ENCODE measurements at places on chromosomes 2 and 18.

- DNase-seq = peak; percentile 64
Observed at GRCh38 chr2:99489063-99489760, 605 bp downstream of the REV1 start.

DNA sequence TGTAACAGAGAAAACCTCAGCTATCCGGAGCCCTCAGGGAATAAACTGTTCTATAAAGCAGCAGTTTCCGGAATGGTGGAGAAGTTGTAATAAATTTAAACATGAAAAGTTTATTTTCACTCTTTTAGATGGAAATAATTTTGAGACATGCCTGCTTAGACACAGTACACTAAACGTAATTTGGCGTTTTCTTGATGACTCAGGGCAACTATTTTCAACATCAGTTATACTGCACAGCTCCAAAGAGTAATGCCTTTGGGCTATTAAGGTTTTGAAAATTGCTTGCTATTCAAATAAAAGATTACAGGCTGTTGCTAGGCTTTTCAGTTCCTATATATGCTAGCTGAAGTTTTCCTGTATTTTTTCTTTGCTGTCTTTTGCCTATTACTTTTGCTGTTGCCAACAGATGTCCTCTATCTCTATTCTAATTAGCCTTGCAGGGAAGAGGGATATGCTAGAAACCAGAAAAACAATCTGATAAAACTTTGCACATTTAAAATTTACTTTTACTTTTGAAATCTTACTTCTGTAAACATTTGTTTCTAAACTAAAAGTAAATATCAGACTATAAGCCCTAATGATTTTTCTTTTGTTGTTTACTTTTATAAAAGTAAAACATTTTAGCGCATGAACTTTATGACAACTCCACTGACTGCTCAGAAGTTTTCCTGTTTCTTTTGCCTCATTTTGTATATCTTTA lies 113.4 kb upstream of the WDSUB1 start:
- no peak for DNase-seq

GRCh38 chr2:23801396-23801795 lies 125.5 kb downstream of the ATAD2B start:
- DNase-seq = no peak

DNA sequence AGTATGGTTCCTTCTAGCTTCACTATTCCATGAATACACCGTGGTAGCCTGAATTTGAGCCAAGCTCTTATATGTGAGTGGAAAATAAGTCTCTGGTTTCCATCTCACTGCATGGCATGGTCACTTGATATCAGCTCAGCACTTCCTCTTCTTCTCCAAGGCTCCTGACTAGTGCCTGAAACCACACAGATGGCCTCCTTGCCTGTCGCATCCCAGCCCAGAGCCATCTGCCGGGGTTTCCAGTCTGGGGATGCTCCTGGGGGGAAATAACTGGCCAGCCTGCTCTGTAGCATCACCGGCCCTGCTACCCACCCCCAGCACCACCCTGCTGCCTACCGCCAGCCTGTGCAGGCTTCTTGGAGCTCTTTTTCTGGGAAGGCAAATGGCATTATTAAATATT lies 7.7 kb upstream of the MARCHF4 start:
- no peak for DNase-seq

GRCh38 chr2:237858294-237859081 lies 935 bp upstream of the RAMP1 start:
- peak; percentile 63 for DNase-seq

DNA sequence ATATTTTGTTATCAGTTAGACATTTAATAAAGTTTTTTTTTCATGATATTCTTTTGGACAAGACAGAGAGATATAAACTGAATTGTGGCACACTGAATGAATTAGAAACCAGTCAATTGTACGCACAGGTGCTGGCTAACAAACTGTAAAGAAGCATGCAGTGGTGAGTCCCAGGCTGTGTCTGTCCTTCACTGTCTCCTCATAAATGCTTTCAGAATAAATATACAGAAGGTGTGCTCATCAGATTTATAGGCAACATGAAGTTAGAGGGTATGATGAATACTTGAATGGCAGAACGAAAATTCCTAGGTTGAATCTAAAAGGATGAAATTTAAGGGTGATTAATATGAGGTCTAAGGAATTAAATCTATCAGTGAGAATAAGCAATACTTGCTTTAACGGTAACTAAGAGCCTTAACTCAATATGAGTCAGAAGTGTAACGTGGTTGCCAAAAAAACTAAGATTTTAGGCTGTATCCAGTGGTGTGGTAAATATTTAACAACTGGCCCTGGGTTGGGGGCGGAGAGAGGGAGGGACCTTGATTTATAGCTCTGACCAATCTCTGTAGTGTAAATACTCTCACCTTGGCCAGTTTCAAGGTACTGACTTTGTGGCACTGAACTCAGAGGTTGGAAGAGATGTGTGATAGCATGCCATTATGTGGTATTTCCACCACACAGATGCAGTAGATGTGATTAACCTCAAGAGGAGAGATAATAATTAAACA lies 41.9 kb upstream of the AAK1 start:
- DNase-seq = no peak

DNA sequence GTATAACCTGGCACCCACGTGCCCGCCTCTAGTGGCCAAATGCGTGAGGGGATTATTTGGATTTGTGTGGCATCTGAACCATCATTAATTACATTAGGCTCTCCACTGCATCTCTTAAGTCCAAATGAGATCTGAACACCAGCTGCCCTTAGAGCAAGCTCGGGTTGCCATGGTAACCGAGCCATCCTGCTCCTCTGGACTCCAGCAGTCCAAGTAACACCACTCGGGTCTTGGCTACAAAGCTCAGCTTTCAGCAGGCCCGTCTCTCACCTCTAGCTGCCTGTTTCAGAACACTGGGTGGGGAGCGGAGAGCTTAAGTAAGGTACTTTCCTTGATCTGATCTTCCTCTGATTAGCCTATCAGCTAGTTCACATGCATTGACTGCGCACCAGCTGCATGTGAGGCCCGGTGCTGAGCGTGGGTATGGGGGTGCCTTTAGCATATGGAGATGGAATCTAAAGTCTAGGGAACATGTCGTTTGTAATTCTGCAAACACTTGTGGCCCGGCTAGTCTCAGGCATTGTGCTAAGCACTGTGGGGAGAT lies 14.1 kb upstream of the CYS1 start:
- no peak for DNase-seq

DNA sequence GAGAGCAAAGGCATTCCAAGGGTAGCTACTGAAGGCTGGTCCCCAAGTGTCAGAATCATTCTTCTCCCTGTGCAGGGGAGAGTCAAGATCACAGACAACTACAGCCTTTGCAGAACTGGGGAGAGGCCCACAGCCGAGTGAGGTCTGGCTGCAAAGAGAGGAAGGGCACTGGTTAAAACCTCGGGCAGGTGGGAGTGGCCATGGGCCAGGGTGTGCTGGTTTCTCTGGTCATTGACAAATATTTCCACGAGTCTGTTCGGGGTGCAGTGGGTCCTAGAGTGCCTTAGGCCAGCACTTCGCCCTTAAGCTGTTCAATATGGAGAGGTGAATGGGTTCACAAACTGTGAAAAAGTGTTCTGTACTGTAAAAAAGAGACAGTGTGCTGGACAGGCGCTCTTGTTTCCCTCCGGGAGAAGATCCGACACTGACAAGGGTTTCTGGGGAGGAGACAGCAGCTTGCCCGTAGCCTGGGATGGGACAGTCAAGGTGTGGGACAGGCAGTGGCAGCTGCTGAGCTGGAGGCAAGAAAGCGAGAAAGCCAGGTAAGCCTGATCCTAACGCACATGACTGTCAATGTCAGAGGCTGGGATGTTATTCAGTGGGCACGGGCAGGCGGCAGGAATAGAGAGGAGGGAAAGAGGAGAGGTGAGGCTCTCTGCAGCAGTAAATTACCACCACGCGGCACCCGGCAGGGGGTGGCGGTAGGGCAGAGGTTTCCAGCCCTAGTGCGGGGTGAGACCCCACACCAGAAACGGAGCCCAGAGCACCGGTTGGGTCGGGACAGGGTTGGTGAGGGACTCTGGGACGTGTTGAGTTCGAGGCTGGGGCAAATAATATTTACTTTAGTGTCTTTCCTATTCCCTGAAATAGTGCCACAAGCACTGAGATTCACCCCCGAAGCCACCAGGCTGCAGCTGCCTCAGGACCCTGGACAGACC lies 2.0 kb downstream of the NPPC start:
- no peak for DNase-seq

DNA sequence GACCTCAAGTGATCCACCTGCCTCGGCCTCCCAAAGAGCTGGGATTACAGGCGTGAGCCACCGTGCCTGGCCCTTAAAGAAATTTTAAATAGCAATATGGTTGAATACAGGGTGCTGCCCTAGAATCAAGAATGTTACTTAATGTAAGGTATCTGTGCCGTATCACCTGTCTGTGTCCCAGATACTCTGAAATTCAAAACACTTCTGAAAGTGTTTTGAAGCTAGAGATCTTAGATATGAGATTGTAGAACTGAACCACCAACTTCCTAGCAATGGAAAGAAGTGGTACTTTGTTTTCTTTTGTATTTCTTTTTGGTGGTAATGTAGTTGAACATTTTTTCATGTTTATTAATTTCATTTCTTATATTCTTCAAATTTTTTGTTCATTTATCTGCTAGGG lies 13.0 kb downstream of the PTPN4 start:
- DNase-seq = no peak

GRCh38 chr2:134550566-134551164 lies 168.1 kb downstream of the TMEM163 start:
- no peak for DNase-seq

DNA sequence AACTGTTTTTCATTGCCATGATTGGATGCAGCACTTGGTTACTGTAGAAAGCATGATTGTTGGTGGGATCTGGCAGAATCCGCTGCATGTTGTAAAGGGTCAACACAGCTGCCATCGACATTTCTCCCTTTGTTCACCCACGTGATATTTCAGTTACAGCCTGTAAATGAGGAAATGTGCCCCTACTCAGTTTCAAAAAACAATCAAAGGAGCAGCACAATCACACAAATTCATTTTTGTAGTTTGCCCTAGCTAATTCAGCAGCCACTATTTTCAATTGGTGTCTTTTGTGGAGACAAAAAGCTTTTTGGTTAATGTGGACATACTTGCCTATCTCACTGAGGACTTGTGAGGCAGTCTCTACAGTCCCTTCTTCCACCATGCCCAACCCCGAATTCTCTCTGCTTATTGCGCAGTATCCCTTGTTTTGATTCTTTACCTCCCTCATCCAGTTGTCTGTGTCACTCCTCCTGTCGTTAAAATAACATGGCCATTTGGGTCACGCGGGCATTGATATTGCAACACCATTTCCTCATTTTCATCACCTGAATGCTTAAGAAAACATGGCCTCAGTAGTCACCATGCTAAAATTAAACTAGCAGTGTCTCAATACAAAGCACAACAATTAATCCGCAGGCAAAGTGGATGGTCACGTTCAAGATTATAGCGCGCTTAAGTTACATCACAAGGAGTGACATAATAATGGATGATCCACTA lies 6.4 kb upstream of the PROC start:
- DNase-seq = no peak

DNA sequence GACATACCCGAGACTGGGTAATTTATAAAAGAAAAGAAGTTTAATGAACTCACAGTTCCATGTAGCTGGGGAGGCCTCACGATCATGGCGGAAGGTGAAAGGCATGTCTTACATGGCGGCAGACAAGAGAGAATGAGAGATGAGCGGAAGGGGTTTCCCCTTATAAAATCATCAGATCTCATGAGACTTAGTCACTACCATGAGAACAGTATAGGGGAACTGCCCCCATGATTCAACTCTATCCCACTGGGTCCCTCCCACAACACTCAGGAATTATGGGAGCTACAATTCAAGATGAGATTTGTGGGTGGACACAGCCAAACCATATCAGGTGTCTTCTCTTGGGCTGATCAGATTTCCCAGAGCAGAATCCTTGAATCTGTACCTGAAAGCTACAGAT lies 617.3 kb upstream of the ID2 start:
- no peak for DNase-seq

- no peak for DNase-seq
Observed at GRCh38 chr2:168639441-168639898, 163.0 kb upstream of the NOSTRIN start.

DNA sequence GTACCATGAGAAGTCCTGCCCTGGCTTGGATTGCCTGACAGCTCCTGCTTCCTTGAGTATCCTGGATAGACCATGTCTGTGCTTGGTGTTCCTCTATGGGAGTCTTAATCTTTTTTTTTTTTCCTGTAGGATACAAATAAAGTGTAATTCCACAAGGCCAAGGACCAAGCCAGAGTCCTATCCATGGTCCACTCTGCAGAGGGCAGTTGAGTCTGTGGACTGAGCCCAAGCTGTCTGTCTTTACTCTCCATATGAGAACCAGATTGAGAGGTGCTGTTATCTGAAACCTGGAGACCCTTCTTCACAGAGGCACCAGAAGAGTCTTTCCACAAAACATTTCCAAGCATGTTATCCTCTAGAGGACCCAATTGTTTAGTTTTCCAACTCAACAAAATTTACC lies 1.4 kb upstream of the KIF3C start:
- DNase-seq = no peak

DNA sequence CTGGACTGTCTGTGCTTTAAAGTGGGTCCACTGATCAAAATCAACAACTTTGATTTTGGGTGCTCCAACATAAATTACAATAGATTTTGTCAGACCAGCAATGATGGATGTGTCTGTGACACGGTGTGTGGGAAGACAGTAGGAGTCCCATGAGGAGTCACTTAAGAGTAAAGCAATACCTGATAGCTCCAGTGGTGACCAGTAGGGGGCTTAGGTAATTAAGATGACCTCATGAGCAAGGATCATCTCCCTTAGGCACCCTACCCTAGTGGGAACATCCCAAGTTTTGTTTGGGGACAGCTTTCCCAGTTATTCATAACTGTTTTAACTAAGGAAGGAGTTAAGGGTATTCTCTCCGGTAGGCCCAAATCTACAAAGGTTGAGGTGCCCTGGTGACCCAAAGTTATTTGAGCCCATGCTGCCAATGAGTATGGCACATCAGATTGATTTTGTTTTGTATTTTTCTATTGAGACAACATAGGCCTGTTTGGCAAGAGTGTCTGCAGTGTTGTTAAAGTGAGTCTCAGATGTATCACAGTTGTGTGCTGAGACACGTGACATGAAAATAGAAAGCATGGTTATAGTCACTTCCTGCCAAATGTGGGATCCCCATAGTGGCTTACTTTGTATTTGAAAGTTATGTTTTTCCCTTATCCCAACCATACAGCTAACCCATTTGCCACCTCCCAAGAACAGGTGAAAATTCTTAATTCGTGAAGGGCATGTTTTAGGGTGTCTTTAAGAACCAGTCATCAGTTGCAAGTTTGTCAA lies 1337.6 kb upstream of the SLC39A10 start:
- no peak for DNase-seq

DNA sequence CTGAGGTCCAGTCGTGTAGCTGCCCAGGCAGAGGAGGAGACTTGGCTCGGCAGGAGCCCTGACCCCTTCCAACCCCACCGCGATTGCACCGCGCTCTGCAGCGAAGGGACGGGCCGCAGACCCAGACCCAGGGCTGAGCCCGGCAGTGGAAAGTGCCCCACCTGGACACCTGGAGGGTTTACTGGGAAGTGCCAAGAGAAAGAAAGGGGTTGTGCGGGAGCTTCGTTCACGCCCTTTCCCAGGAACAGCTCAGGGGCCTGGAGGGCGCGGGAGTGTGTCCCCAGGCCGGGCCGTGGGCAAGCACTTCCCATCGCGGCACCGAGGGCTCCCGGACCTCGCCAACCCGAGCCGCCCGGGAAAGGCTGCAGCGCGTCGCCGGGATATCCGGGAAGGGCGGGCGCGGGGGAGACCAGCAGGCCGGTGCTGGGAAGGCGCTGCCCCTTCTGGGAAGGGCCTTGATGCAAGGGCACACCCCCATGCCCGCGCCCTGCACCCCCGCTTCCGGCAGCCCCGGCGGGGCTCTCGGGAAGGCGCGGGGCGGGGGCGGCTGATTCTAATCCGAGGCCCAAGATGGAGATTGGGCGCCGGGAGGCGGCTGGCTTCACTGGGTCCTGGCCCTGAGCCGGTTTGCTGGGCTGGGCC lies 36.1 kb upstream of the MRPL33 start:
- DNase-seq = no peak

All from GM19239 (cell line).